Iris pigment epithelial cell (primary cell): ENCODE measurements at places on chromosomes 11 and 22.
A peak's percentile ranks its signal among the peaks of the same experiment; 100 is the strongest.

DNA sequence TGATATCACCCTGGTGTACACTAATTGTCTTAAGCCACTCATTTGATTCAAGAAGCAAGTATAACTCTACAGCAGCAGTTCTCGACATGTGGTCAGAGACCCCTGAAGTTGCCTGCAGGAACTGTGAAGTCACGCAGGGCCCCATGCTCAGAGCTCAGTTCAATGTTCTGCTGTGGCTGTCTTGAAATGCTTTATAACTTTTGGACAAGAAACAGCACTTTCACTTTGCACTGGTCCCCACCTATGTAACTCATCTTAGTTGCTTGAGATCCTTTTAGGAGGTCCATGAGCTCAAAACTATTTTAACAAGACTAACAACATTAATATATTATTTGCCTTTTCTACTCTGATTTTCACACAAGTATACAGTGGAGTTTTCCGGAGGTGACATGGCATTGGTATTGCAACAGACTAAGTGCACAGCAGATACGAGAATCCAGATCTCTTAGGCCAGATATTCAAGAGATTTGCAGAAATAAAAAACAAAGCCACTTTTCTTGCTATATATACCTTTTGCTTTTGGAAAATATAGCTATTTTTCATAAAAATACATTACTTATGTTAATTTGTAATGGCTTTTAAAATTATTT is 64.8 kb downstream of the PRR5L start:
- DNase-seq: peak; percentile 42

- no peak for DNase-seq
Observed at GRCh38 chr11:39327302-39327701, 2132.2 kb downstream of the LRRC4C start.

DNA sequence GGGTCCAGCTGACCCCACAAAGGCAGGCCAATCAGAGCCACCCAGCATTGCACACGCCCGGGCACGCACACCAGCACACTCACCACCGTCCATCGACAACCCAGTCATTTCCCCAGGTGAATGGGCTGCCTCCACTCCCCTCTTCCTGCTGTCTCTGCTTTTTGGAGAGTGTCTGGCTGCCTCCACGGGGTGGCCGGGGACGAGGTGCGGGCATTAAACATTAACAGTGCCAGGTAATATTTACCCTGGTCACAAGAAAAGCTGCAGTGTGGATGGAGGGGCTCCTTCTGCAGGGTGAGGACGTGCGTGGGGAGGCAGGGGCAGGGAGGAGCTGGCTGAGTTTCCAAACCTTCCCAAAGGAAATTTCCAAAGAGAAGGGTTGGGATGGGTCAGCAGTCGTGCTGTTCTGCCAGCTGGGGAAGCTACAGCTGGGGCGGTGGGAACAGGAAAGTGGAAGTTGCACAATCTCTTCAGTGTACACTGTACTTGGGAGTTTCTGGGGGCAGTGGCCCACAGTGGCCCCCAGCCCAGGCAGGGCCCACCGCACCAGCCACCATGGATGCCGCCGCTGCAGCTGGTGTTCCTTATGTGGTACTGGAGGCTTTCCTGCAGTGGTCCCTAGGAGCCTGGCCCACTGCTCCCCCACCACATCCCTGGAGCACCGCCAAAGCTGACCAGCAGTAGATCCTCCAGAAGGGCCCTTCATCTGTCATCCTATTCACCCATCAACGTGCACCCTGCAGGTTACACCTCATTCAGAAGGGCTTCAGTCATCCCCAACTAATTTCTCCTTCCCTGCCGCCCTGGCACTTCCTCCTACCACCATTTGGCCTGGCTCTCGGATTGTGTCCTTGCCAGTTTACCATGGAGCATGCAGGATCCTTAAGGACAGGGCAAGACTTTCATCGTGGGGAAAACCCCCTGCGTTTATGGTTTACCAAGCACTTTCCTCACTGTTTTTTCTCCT is at the start of gene FXYD2:
Gene FXYD2 (minus strand): TSS at position 174 of the 967 bp plus-strand sequence. CDS start 66 bp downstream, at position 108.
- DNase-seq: no peak

GRCh38 chr11:61147271-61147670 is 14.0 kb downstream of the VPS37C start:
- DNase-seq: no peak

- no peak for DNase-seq
Observed at GRCh38 chr11:35848616-35849015, 95.2 kb upstream of the LDLRAD3 start.

DNA sequence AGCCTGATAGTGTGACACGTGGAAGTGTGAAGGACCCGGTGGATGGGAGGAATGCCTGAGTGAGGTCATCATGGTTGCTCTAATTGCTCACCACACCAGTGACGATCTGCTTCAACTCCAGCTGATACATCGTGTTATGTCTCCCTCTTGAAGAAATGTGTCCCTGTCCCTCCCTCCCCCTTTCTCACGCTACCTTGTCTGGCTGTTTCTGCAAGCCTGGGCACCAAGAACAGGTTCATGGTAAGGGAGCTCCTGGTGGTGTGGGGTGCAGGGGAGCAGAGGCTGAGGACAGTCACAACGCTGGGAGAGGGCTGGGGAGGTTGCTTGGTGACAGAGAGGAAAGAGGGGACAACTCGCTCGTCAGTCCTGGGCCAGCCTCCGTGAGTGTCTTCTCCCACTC is 413.4 kb downstream of the SOX6 start:
- DNase-seq: no peak

DNA sequence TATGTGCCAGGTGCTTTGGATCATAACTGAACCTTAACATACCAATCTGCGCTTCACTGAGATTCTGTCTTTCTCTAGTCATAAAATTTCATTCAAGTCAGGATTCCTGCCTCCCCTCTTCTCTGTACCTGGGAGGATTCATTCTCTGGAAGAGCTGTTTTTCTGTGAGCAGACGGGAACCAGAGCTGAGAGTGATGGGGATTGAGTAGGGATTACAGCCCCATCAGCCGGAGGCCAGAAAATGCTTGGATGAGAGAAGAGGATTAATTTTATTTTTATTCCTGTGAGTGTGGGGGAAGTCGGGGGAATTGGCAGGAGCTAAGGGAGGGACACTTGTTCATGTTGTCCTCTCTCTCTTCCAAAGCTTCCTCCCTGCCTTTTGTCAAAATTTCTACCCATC is 4.7 kb downstream of the STX3 start:
- no peak for DNase-seq

- DNase-seq: no peak
Observed at GRCh38 chr22:32532820-32533128, 58.2 kb downstream of the FBXO7 start.

GRCh38 chr11:19698493-19699292 is 13.9 kb upstream of the NAV2 start:
- DNase-seq: peak; percentile 49

DNA sequence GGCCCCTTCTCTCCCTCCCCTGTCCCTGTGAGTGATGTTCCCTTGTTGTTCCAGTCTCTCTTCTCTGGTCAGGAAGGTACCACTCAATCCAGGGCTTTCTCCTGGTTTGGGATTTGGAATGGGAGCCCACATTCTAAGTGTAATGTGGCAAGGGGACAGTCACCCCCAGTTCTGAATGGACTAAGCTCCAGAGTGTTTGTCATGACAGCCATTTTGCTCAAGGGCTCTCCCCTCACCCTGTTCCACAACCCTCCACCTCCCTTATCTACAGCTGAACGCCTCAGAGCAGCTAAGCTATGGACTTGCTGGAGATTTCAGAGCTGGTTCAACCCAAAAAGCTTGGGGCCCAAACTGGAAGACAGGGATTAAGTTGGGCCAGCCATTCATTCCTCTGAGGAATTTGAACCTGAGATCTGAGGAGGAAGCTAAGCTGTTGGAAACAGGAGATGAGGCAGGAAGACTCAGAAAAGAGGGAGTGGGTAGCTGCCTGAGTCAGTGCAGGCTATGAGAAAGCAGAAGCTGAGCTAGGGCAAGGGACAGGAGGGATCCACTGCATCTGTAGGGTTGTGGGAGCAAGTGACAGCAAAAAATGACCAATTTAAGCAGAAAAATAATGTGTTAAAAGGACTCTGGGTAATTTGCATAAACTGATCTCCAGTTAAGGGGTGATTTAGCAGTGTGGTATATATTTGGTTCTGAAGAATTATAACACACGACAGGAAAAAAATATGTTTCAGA is 22.9 kb upstream of the FCHSD2 start:
- no peak for DNase-seq

DNA sequence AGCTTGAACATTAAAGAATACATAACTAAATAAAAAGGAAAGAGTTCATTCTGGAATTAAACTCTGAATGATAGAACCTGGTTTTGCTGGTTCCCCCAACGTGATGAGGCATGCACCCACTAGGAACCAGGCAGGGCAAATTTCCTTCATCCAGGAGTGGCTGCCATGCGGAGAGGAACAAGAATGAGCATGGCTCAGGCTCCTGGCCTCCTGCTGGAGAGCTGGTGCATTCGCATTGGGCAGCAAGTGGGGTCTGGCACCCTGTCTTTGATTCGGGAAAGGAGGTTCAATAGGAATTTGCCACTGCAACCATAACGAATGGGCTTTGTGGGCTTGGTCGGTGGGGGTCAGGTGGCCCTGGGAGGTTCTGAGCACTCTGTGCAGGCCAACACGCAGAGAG is 169.8 kb upstream of the TENM4 start:
- DNase-seq: no peak

DNA sequence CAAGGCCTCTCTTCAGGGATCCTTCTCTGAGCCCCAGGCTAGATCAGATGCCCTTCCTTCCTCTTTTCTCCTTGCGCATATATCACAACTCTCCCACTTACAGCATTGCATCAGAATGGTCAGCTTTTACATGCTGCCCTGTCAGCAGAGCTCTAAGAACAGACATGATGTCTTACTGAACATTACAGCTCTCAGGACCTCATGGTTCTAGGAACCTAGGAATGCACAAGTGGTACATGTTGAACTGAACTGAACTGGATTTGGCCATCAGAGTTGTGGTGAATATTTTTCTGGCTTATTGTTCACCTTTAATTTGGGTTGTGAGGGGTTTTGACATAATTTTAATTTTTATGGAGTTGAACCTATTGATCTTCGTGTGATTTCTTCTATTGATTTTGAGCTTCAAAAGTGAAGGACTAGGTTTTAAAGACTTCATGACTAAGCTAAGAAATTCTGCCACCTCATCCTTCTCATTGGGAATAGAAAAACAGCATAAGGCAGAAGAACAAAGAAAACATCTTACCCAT is 37.7 kb upstream of the SPON1 start:
- DNase-seq: no peak

DNA sequence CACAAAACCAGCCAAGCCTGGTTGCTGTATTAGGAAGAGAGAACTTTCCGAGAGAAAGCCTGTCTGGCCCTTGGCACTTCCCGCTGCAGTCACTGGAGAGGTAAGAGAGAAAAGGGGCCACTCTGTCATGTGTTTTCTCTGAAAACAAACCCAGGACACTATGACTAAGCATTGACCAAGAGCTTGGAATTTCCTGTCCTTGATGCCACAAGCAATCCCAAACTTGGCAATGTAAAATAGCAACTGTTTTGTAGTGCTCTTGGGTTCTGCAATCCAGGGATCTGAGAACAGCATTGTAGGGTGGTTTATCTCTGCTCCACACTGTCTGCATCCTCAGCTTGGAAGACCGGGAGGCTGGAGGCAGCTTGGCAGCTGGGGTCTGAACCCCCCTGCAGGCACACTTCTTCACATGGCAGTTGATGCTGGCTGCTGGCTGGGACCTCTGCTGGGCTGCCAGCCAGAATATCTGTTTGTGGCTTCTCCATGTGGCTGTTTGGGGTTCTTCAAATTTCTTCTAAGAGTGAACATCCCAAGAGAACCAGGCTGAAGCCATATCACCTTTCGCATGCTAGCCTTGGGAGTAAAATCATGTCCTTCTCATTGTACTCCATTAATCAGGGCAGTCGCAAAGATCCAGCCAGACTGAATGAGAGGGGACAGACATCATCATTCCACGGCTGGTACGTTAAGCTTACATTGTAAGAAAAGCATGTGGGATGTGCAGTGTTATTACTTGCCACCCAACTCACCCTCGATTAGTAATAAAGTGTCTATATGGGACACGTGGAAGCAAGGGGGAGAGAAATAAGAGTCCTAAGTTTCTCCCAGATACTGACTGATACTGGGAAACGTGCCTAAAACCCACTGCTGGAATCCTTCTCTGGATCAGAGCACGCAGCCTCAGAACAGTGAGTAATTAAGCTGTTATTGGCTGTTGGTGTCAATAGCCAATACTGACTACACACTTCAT is 537.4 kb upstream of the B3GAT1 start:
- peak; percentile 36 for DNase-seq

DNA sequence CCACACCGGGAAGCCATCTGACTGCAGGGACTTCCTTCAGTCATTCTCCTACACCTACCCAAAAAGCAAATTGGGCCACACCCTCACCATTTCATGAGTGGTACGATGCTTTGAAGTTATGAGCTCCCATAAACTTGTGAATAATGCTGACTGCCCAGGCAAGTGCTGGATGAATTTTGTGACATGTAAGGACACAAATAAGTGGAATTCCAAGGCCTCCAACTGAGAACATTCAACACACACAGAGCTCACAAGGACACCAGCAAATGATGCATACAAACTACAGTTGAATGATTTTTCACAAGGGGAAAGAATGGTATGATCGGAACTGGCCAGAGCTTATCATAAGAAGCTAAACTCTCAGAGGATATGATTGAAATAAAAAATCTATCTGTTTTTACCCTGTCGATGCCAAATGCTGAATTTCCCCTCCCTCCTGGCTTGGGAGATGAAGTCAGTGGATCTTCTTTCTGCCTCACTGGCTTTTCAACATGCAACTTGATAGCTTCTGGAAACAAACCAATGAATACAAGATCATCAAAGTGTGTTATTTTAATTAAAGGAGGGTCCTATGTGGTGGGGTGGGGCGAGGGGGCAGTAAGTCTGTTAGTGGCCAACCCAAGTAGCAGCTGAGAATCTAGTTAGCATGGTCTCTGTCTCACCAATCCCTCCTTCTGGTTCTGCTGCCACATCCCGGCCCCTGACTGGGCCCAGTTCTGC is 123.8 kb downstream of the WT1 start:
- no peak for DNase-seq
